Astrocyte (in vitro differentiated cells and primary cell): ENCODE measurements at places on chromosomes 13 and 19. TPM values are rescaled to one million over a fixed set of nuclear protein-coding genes. Genes with fewer than 3 reads are reported as not detected.
A peak's percentile ranks its signal among the peaks of the same experiment; 100 is the strongest.

DNA sequence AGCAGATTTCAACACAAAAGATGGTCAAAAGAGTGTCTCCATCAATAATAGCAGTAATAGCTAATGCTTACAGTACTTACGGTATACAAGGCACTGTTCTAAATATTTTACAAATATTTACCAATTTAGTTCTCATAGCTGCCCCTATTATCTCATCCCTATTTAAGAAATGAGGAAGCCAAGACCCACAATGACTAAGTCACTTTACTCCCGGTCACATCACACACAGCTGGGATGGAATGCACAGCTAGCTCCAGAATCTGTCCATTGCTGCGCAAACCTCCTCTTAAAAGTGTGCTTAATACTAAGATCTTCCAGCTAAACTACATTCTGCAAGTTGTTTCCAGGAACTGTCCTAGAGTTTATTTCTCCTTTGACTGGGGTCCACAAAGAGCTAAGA lies 63.4 kb downstream of the RAP2A start:
- DNase-seq = no peak

GRCh38 chr13:37277007-37277406 lies 171.5 kb upstream of the CSNK1A1L start:
- no peak for DNase-seq

GRCh38 chr13:50126993-50127725 lies 111.9 kb downstream of the KCNRG start:
- DNase-seq = no peak

DNA sequence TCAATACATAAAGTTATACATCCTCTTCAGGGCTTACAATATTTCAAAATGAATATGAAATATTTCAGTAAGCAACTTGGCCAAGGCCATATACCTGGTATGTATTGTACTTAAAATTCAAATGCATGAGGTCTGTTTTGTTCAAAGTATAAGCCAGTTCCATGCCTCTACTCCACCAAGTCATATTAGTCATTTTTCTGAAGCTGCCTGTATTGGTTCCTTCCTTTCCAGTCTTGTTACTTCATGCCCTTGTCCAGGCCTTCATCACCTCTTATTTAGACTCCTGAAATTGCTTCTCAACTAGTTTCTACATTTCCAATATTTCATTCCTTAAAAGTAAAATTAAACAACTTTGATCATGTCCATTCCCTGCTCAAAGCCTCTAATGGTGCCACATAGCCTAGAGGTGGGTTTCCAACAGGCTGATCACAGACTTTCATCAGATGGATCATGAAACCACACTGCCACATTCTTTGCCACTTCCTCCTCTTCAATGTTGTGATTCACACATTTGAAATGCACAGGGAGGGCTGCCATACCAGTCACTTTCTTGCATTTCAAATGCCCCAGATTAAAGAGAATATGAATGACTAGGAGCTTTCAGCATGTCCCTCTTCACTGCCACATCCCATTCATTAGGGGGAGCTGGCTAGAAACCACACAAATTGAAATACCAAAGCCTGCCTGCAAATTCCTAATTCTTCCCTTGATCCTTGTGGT lies 424.1 kb upstream of the DACH1 start:
- peak; percentile 91 for DNase-seq

Gene SIGLEC12
- total RNA-seq = not detected in 2 replicates

GRCh38 chr13:103640606-103641005 lies 574.4 kb upstream of the SLC10A2 start:
- no peak for DNase-seq

Gene SOX1
- total RNA-seq = not detected in 2 replicates

Gene ATP8B3
- 3.0 and 4.4 TPM in 2 replicates for total RNA-seq

Gene MYPOP
- total RNA-seq = 11.0 and 11.7 TPM in 2 replicates

DNA sequence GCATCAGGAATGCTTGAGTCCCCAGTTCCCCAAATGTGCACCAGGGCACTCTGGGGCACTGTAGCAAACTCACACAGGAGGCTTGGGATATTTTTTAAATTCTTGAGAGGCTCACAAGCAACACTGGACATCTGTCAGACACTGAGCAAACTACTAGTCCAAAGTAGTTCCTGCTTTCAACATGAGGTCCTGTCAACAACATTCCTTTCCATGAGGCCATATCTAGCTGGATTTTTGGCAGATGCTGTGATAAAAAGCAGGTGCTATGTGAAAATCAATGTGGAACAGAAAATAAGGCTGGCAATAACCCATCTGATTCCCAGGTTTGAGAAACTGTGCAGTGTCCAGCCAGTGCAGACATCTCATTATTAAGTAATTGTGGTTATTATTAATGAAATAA lies 50.5 kb downstream of the STARD13 start:
- DNase-seq = peak; percentile 53

DNA sequence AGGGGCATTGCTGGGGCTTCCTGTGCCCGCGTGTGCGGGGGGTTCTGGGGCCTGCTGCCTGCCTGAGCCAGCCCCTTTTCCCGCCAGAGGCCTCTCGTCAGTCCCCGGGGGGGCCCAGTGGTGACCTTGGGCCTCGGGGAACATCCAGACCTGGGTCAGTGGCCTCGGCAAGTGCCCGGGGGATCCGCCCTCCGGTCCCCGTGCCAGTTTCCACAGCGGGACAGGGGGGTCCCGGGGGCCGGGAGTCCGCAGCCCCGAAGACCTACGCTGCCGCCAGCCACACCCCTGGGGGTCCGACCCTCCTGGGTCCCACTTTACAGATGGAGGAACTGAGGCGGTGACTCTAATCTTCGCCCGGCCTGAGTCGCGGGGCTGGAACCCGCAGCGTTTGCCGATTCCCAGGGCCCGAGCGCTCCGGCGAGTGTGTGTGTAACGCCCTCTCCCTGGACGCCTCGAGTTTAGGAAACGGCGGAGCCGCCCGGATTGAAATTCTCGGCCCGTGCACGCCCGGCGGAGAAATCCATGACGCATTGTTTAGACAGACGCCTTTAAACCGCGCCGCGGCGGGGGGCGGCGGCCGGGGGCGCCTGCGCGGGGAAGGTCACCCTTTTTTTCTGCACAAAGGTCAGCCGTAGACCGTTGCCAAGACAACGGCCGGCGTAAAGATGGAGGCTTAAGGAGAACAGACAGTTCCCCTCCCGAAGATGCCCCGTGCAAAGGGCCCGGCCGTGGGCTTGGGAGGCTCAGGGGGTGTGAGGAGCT lies 39.3 kb downstream of the EFNA2 start:
- peak; percentile 57 for DNase-seq

Gene KIR2DL4
- total RNA-seq = not detected in 2 replicates

Gene IQCN
- total RNA-seq = 1.3 and 1.7 TPM in 2 replicates

DNA sequence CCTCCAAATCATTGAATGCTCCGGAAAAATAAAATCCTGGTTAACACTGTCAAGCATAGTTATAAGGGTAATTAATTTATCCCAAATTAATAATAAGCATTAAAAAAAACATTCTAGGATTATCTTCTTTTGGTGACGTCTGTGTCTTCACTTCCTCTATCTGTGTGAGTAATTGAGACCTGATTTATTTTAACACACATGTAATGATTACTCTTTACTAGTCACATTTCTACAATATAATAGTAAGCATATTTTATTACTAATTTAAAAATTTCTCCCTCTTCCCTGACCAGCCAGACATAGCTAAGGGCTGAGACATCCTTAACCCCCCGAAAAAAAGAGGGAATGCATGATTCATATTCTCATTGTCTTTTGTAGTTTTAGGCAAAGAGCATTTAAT lies 2.3 kb downstream of the FNDC3A start:
- peak; percentile 56 for DNase-seq

GRCh38 chr19:45346449-45346848 lies 5.9 kb downstream of the KLC3 start:
- no peak for DNase-seq

Gene FXYD1
- total RNA-seq = 0.52 and 1.1 TPM in 2 replicates

Gene PCDH9
- 10.3 and 10.4 TPM in 2 replicates for total RNA-seq
